ENCODE measurements at places on chromosomes 2 and 18.
A peak's percentile ranks its signal among the peaks of the same experiment; 100 is the strongest.

DNA sequence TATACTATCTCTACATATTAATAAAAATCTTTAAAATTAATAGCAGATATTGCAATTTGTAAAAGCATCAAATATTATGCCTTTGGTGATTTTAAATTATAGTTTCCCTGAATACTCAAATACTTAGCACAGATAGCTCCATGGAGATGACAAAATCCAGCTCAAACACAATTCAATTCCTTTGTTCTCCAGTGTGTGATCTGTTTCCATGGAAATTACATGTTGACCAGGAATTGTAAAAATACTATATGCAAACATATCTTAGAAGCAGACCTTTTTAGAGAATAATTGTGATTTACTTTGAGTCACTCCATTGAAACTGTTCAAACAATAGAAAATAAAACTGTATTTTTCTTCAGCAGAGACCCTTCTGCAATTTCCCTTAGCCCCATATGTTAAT is 68.3 kb downstream of the FAM161A start:
- no peak for DNase-seq

GRCh38 chr2:239818531-239819011 is 206.6 kb downstream of the NDUFA10 start:
- no peak for DNase-seq

- DNase-seq, result no peak
Observed at GRCh38 chr2:173226899-173227698, 127.6 kb upstream of the CDCA7 start.

DNA sequence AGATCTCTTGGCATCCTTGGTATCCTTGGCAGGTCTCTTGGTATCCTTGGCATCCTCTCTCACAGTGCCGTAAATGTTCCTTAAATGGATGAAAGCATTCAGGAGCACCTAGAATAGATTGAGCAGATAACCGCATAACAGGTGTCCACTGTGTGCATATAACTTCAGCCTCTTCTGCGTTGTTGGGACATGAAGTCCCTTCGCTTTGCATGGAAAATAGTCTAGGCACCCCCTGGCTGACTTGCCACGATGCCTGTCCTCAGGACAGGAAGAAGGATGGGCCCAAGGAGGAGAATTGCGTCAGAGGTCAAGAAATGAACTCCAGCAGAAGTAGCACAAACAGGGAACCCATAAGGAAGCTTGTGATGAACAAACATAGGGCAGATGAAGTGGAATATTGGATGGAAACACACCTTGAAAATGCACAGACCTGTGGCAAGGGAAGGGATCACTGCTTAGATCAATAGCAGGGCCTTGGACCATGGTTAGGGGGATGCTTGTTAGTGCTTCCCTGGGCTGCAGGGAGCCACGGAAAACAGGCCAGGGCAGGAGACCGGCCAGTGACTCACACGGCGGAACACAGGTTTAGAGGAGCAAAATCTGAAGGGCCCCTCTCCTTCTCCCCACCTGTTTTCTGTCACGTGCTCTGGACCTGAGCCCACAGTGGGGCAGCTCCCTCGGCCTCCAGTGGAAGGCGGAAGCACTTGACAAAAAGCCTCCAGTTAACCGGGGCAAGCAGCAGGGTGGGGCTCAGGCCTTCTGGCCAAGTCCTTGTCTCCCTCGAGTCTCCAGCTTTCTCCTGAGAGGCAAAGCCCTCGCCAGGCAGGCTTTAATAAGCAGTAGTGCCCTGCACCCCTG is 99.2 kb upstream of the ASAP2 start:
- no peak for DNase-seq

GRCh38 chr18:59902131-59902992 is 2.6 kb downstream of the PMAIP1 start:
- DNase-seq, result peak; percentile 64

DNA sequence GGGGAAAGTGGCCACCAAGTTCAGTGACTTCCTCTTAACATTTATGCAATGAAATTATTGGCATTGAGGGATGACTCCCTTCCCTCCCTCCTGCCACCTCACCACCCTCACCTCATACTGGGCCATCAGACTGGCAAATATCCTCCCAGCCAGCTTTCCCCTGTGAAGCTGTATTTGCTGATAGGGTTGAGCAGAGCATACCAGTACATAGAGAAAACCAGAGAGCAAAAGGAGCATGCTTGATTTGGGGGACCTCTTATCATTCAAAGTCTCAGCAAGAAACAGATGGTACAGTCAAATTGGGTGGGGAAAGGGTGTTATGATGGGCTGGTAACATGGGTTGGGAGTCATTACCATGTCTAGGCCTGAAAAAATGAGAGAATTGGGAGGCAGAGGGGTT is 19.1 kb upstream of the B3GNT2 start:
- no peak for DNase-seq

- DNase-seq, result peak; percentile 40
Observed at GRCh38 chr2:227479865-227480475, 8.0 kb downstream of the AGFG1 start.

DNA sequence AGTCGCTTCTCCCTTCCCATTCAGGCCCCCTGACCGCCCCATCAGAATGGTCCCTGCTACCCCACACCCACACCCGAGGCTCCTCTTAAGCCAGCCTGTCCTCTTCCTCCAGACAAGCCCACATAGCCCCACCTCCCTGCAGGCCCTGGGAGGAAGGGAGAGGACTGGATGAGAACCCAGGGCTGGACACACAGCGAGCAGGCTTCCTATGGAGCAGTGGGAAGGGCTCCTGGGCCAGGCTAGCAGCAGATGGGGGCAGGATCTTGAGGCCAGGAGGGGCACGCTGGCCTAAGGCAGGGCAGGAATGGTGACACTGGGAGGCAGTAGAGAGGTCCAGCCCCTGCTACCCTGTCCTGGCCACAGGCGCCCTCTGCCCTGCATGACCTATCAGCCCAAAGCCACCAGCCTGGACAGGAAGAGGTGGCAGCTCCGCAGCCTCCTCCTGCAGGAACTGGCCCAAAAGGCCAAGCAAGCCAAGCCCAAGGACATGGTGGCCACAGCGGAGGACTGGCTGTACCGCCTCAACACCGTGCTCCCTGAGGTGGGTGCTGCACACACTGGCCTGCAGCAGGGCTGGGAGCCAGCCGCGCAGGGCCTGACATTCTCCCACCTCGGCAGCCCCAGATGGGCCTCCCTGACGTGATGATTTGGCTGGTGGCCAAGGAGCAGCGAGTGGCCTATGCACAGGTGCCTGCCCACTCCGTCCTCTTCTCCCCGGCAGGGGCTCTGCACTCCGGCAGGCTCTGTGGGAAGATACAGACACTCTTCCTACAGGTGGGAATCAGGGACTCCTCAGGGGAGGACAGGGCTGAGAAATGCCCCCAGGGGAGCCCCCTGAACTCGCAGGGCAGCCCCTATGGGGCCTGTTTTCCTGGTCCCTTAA is 43.3 kb downstream of the FER1L5 start:
- no peak for DNase-seq

DNA sequence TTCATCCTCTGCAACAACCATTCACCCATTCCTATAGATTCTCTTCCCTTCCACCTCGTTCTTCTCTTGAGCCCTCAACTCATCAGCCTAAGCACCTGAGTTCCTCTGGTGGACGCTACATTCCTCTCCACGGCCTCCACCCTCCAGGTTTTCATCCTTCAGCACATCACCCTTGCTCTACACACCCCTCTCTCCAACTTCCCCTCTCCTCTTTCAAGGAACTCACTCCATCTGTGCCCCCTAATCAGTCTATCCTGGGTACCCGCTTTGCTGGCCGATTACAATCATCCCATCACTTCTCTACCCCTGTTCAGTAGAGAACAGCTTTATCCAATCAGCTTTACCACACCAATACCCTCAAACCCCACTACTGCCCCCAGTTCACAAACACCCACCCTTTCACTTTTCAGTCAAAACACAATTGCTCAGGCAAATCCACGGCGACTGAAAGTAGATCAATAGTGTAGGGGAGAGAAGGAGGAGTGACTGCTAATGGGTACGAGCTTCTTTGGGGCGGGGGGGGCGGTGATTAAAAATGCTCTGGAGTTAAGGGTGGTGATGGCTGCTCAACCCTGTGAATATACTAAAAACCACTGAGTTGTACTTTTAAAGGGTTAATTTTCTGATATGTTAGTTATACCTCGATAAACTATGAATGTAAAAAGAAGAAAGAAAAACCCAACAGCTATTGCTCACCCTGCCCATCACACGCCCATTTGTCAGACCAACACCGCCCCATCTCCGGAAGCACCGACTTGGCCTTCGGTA is 857 bp downstream of the DYM start:
- peak; percentile 31 for DNase-seq

GRCh38 chr18:28855524-28855923 is 678.6 kb upstream of the CDH2 start:
- no peak for DNase-seq

- DNase-seq, result no peak
Observed at GRCh38 chr18:47817017-47817794, 113.3 kb downstream of the SMAD2 start.
